ENCODE measurements at places on chromosomes 12 and 14. TPM values are rescaled to one million over a fixed set of nuclear protein-coding genes. Genes with fewer than 3 reads are reported as not detected.

Gene BEGAIN
- 0.24 TPM for total RNA-seq

Gene B3GNT4
- total RNA-seq: not detected

Gene CLEC4E
- not detected for total RNA-seq

Gene KCNC2
- total RNA-seq: not detected

Gene FAM181A
- not detected for total RNA-seq

Gene HOXC4
- total RNA-seq: 11.1 TPM

- DNase-seq: no peak
Observed at GRCh38 chr12:130351326-130351725, 13.6 kb downstream of the PIWIL1 start.

DNA sequence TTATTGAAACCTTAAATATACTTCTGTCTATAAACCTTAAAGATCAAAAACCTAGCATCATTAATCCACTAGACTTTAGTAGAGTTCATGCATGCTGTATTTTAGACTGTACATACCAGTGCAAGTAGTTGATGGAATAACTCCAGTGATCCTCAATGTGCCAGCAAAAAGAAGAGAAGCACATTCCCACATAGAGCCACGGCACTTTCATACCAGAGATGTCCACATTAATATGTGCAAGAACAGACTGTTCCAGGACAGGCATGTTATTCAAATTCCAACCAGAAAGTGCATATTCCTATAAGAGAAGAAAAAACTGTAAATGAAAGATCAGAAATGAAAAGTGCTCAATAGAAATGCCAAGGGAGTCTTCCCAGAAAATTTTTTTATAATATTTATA is 55.0 kb downstream of the KDM5A start:
- DNase-seq: no peak

DNA sequence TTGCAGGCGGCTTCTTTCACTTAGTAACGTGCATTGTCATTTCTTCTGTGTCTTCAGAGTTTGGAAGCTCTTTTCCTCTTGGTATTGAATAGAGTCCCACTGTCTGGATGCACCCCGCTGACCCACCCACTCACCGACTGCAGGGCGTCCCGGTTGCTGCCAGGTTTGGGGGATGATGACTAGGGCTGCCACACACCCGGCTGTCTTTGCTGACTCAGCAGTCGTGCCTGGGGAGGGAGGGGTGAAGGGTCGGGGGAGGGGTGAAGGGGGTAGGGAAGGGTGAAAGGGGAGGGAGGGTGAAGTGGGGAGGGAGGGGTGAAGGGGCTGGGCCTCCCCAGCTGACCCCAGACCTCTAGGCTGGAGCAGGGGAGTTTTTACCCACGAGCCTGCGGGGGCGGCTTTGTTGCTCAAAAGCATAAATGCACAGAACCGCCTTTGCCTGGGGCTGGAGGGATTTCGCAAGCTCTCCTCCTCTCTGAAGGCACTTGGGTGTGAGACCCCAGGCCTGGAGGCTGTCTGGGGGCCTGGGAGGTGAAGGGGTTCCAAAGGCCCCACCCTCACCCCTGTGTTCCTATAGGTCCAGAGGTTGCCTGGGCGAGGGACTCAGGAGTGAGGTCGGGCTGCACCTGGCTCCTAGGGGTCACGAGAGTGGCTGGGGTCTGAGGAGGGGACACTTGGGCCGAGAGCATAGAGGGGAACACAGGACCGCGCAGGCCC is 31.3 kb upstream of the ULK1 start:
- DNase-seq: no peak

- DNase-seq: no peak
Observed at GRCh38 chr12:11744410-11744801, 94.9 kb downstream of the ETV6 start.

GRCh38 chr12:53231671-53231920 is 413 bp downstream of the RARG start:
- DNase-seq: no peak

DNA sequence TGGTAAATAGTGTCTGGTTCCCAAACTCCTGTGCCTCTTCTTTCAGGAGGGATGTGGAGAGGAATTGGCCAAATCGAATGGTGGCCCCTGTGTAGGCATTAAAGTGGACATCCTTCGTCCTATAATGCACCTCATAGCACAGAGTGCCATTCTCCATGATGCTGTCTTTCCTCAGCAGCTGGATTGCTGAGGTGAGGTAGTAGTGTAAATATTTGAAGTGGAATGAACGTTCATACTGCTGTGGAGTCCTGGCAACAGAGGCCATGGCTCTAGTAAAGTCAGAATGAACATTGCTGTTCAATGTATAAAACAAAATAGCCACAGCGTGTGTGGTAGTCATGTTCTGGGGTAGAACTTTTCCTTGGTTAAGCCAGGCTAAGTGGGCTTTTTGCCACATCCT is 2.7 kb downstream of the ART4 start:
- no peak for DNase-seq

- DNase-seq: no peak
Observed at GRCh38 chr12:128259556-128260070, 7.4 kb upstream of the TMEM132C start.
